IMR-90 (cell line): ENCODE measurements at places on chromosomes 16 and 17. TPM values are rescaled to one million over a fixed set of nuclear protein-coding genes. Genes with fewer than 3 reads are reported as not detected.

BRIP1 gene
- total RNA-seq = 19.7 and 34.4 TPM in 2 replicates

- no peaks in the 10 kb centered on the region for H3K4me1 ChIP-seq
- H3K36me3 ChIP-seq = no peaks in the 10 kb centered on the region
Measured at GRCh38 chr16:77721752-77722308, 484 bp upstream of the NUDT7 start.

DNA sequence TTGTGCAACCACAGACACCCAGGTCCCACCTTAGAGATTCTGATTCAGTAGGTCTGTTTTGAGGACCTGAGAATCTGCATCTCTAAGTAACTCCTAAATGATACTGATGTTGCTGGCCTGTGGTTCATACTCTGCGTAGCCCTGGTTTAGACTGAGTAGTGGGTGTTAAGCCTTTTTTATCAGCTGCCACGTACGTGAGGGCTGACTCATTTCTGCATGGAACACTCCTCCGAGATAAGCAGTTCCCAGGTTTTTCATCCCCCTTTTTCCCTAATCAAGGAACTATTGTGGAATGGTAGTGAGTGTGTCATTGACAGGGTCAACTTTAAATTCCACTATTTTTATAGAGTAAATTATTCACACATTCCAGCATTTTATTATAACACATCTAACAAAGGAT is 26.1 kb downstream of the CDRT4 start:
- peaks cover 7% of the 10 kb centered on the region; the same call in 1 of the 2 replicates for H3K4me1 ChIP-seq
- DNase-seq = peak; percentile 50
- H3K27me3 ChIP-seq = no peaks in the 10 kb centered on the region
- no peak overlapping the region for H3K4me3 ChIP-seq

DNA sequence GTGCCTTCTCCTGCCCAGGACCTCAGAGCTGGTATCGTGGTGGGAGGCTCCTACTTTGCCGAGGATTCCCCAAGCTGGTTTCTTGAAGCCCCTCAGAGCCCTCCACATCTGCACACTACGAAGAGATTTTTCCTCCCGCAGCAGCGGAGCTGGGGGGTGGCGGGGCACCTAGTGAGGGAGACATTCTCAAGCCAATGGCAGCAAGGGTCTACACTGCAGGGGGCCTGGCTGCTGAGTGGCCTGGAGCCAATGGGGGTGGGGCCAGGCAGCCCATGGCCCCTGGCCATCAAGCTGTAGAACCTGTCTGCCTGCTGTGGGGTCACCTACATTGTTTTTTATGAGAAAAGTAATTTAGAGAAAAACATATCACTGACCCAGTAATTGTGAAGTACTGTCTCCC is 5.0 kb downstream of the SLC26A11 start:
- H3K36me3 ChIP-seq = peaks cover 30% of the 10 kb centered on the region
- no peaks in the 10 kb centered on the region for H3K27me3 ChIP-seq
- H3K4me3 ChIP-seq = no peak overlapping the region
- H3K4me1 ChIP-seq = peaks cover 3% of the 10 kb centered on the region; the same call in 1 of the 2 replicates

DNA sequence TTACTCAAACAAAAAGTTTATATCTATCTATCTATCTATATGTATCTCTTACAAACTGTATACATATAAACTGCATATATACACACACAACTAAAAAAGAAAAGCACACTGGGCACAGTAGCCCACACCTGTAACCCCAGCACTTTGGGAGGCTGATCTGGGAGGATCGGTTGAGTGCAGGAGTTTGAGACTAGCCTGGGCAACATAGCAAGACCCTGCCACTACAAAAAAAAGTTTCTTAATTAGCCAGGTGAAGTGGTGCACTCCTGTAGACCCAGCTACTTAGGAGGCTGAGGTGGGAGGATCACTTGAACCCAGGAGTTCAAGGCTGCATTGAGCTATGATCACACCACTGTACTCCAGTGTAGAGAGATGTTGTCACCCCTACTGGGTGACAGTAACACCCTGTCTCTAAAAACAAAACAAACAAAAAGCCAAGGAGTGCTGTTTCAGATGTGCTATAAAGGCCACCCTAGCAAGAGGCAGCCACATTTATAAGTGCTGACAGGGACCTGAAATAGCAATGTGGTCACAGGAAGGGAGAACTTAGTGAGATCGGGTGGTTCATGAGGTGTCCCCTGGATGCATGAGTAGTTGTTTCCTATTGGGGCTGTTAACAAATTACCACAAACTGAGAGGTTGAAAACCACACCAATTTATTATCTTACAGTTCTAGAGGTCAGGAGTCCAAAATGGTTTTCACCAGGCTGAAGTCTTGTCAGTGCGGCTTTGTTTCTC is 4.8 kb downstream of the CD2BP2 start:
- H3K4me1 ChIP-seq = peaks cover 3% of the 10 kb centered on the region; the same call in 1 of the 2 replicates
- peaks cover 27% of the 10 kb centered on the region for H3K36me3 ChIP-seq
- H3K4me3 ChIP-seq = no peak overlapping the region
- no peak for DNase-seq

DNA sequence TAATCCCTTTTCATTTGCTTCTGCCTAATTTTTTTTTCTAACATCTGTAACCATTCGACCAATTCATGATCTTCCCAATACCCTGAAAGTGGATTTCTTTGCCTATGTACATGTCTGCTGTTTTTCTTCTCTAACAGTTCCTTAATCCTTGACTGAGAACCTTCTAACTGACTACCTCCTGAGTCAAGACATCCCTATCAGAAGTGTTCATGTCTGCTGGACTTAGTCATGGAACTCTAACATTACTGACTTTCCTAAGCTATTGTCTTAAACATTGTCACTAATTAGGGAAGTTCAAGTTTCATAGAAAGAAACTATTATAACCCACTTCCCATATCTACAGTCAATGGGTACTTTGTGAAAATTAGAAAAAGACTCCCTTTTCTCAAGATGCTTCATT is 52.4 kb upstream of the IRX5 start:
- no peaks in the 10 kb centered on the region for H3K27me3 ChIP-seq
- H3K36me3 ChIP-seq = no peaks in the 10 kb centered on the region
- H3K4me1 ChIP-seq = no peaks in the 10 kb centered on the region

ZNF19 gene
- 2.8 and 2.9 TPM in 2 replicates for total RNA-seq

OR1A2 gene
- not detected in 2 replicates for total RNA-seq

CEP20 gene
- total RNA-seq = 40.1 and 61.9 TPM in 2 replicates

GRCh38 chr16:60217787-60218186 is 1483.7 kb upstream of the GOT2 start:
- H3K27me3 ChIP-seq = no peaks in the 10 kb centered on the region
- H3K4me3 ChIP-seq = no peak overlapping the region

TMC8 gene
- not detected in 2 replicates for total RNA-seq

CD7 gene
- total RNA-seq = not detected in 2 replicates

ABCC6 gene
- 0.36 and 0.56 TPM in 2 replicates for total RNA-seq

MT1G gene
- not detected in 2 replicates for total RNA-seq

- H3K4me3 ChIP-seq = no peak overlapping the region
- H3K4me1 ChIP-seq = peaks cover 4% of the 10 kb centered on the region
- peak; percentile 89 for DNase-seq
- H3K27ac ChIP-seq = no peak overlapping the region
Measured at GRCh38 chr17:37818689-37819088, 73.8 kb upstream of the HNF1B start.

DNA sequence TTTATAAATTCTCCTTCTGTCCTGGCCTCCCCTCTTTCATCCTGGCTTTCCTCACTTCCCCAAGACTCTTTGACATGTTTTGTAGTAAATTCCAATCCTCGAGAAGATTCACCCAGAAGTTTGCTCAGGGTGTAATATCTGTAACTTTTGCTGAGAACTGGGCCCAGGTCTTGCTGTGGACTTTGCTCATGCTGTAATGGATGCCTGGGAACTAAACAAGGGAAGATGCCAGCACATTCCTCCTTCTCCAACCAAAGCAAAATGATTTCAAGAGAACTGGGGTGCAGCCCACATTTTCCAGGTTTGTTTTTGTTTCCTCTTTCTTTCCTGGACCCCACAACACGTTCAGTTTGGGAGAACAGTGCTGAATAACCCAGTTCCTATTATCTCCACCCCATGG is 6.6 kb upstream of the SALL1 start:
- H3K27me3 ChIP-seq = peaks cover 3% of the 10 kb centered on the region; the same call in 1 of the 2 replicates
- no peak for DNase-seq
- no peak overlapping the region for H3K4me3 ChIP-seq
- H3K27ac ChIP-seq = peak overlapping the region; percentile 4; the same call in 1 of the 2 replicates
- no peaks in the 10 kb centered on the region for H3K36me3 ChIP-seq

GRCh38 chr17:80955671-80956280 is 35.9 kb upstream of the CHMP6 start:
- no peak for DNase-seq
- peaks cover 13% of the 10 kb centered on the region for H3K4me1 ChIP-seq
- no peak overlapping the region for H3K4me3 ChIP-seq
- no peak overlapping the region for H3K27ac ChIP-seq
- H3K27me3 ChIP-seq = no peaks in the 10 kb centered on the region
- H3K36me3 ChIP-seq = peaks cover 11% of the 10 kb centered on the region; the same call in 1 of the 2 replicates

GRCh38 chr17:48100591-48101011 is 677 bp downstream of the CBX1 start:
- DNase-seq = peak; percentile 58
- peak overlapping the region; percentile 90 for H3K4me3 ChIP-seq
- H3K36me3 ChIP-seq = peaks cover 2% of the 10 kb centered on the region
